ENCODE measurements at places on chromosomes 3 and 15. TPM values are rescaled to one million over a fixed set of nuclear protein-coding genes. Genes with fewer than 3 reads are reported as not detected.

PLSCR5 gene
- not detected for total RNA-seq

ALS2CL gene
- 1.4 TPM for total RNA-seq

AMT gene
- total RNA-seq, result 0.66 TPM

TTLL13 gene
- total RNA-seq, result not detected

SI gene
- total RNA-seq, result not detected

SEC22C gene
- 78.5 TPM for total RNA-seq

NEO1 gene
- total RNA-seq, result 14.6 TPM

PLXNA1 gene
- 64.7 TPM for total RNA-seq

MINAR1 gene
- 0.66 TPM for total RNA-seq

NEDD4 gene
- total RNA-seq, result 53.1 TPM

FBXW12 gene
- not detected for total RNA-seq

GPR171 gene
- not detected for total RNA-seq

POPDC2 gene
- 6.3 TPM for total RNA-seq

CEP19 gene
- total RNA-seq, result 4.4 TPM

VIPR1 gene
- not detected for total RNA-seq

CELSR3 gene
- total RNA-seq, result 1.00 TPM

CCR2 gene
- not detected for total RNA-seq

GOLGA6L9 gene
- total RNA-seq, result 1.8 TPM

CCRL2 gene
- total RNA-seq, result 0.62 TPM

GATM gene
- total RNA-seq, result 0.44 TPM

Data from uterine smooth muscle cell (primary cell).